Osteoblast (primary cell): ENCODE measurements at places on chromosomes 2 and 18. TPM values are rescaled to one million over a fixed set of nuclear protein-coding genes. Genes with fewer than 3 reads are reported as not detected.

The OTX1 gene
- total RNA-seq = not detected in 2 replicates

The OTOS gene
- not detected in 2 replicates for total RNA-seq

The HMSD gene
- under 0.01 and 1.4 TPM in 2 replicates for total RNA-seq

The TUBA4A gene
- 11.9 and 13.6 TPM in 2 replicates for total RNA-seq

GRCh38 chr2:122636097-122636496, 880.6 kb downstream of the TSN start:
- DNase-seq = no peak

DNA sequence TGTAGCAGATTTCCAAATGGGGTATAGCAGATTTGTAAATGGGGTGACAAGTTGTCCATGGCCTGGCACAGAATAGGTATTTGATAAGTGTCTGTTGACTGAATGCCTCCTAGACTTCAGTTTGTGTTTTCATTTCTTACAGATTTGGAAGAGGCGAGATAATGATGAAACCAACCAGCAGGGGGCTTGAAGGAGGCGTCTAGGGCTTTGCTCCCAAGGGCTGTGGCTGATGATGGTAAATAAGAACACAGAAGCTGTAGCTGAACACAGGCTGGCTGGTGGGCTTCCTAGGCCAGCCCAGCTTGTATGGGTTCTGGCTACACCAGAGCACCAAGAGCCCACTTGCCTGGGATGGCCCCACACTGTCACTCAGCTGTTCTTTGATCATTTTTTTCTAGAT, 19.4 kb downstream of the SFTPB start:
- DNase-seq = peak; percentile 73

DNA sequence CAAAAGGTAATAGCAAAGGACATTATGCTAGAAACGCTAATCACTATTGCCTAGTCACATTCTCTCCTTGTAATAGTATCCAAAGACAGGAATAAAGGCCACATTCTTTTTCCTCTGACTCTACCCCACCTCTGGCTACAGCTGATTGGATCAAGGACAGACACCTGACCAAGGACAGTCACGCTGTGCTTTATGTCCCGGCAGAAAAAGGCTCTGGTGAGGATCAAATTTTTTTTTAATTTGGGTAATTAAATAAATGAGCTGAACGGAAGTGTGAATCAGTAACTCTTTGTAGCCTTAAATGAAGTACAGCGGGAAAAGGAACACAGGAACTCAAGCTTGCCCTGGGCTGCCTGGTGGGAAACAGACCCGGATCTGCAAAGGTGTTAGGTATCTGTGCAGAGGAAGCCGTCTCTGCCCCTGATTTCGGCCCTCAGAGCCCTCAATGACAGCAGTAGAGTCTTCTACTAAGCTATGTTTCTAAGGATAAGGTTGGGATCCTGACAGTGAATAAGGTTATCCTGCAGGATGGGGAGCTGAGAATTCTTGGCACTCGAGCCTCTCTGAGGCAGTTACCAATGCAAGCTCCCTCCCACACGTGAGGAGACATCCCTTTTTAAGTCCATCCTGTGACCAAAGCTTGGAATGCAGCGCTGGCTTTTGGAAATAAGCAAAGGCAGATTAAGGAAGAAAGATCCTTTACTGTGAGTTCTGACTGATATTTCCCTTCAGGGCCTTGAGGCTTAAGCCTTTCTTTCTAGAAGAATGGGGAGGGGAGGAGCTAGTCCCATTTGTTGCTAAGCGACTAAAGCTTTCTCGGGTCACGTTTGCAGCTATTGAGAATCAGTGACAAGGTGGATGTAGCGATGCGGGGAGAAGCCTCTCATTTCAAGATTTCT, 37.8 kb upstream of the IKZF2 start:
- DNase-seq = no peak

DNA sequence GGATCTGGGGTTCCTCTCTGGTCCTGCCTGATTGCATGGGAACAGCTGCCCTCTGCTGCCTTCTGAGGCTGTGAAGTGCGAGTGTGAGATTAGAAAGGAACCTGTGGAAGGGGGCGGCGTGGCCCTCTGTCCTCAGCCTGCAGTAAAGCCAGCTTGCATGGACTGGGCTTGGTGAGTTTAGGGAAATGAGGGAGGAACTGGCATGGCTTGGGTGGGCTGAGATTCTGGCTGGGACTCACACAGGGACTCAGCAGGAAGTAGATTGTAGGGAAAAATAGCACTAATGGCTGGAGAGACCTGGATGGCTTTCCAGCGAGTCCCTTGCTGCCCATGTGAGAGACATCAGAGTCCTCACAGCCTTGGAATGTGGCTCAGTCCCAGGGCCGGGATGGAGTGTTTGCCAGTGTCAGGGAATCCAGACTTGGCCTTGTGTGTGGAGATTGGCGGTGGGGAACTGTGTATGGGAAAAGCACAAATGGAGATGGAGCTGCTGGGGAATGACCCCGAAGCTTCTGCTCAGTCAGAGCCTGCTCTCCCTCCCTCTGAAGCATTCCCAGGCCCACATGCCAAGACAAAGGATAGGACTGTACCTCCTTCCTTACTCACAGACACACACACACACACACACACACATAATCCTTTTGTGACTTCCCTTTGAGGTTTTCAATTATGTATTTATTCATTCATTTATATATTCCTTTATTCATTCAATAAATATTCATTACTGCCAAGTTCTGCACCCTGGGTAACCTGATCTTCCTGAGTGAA, 115.4 kb downstream of the ACAA2 start:
- DNase-seq = peak; percentile 80

- DNase-seq = no peak
Observed at GRCh38 chr18:59876310-59876626, 23.5 kb upstream of the PMAIP1 start.

- DNase-seq = no peak
Observed at GRCh38 chr2:133937669-133938068, 316.2 kb upstream of the MGAT5 start.

- DNase-seq = peak; percentile 26
Observed at GRCh38 chr2:207219676-207220501, 54.1 kb upstream of the KLF7 start.

- DNase-seq = no peak
Observed at GRCh38 chr2:182018218-182018617, 32.6 kb downstream of the PPP1R1C start.

GRCh38 chr2:31967790-31968189, 43.0 kb downstream of the MEMO1 start:
- DNase-seq = peak; percentile 56

- no peak for DNase-seq
Observed at GRCh38 chr2:15908371-15908770, 32.0 kb upstream of the MYCN start.

GRCh38 chr2:39715822-39716221, 50.1 kb downstream of the TMEM178A start:
- no peak for DNase-seq

GRCh38 chr2:45265336-45265735, 256.1 kb upstream of the SIX2 start:
- DNase-seq = no peak

GRCh38 chr18:7601246-7601615, 34.1 kb downstream of the PTPRM start:
- peak; percentile 54 for DNase-seq

GRCh38 chr18:54192415-54192814, 32.1 kb downstream of the MBD2 start:
- no peak for DNase-seq
